ENCODE measurements at places on chromosomes 6 and 20.

GRCh38 chr20:36167902-36168503 is 13.5 kb downstream of the EPB41L1 start:
- no peak for DNase-seq

GRCh38 chr20:34461779-34462087 is 54.5 kb upstream of the DYNLRB1 start:
- no peak for DNase-seq

DNA sequence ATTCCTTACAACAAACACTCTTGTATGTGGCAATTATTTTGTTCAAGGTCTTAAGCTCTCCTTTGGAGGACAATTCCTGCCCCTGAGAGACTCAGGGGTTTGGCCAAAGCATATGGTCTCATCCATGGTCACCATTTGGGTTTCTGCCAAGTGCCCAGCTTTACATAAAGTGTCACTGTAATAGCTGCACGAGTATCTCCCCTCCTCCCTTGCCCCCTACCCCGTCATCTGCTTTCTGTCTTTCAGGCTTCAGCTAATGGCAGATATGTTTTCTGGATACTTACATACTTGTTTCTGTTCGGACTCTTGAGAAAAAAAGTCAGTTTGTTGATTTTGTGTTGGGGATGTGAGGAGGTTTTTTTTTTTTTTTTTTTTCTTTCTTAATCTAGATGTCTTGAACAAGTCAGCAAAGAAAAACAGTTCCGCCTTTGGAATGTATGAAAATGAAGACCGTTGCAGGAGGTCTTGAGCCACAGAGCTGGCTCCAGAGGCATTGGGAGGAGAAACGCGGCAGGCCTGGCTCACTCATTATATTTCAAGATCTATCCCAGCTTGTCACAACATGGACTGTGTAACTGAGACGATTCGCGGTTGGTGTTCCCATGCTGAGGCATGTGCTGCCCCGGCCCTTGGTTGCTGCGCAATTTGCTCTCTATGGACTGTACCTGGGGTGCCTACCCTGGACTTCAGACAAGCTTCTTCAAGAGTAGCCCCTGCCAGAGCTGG is 32.6 kb upstream of the STX16 start:
- no peak for DNase-seq

- DNase-seq, result no peak
Measured at GRCh38 chr6:67630146-67630545, 1004.9 kb upstream of the ADGRB3 start.

- peak; percentile 29 for DNase-seq
Measured at GRCh38 chr20:2524709-2525506, 11.5 kb upstream of the TMC2 start.

- DNase-seq, result no peak
Measured at GRCh38 chr6:46993846-46994245, 48.3 kb downstream of the ADGRF1 start.

GRCh38 chr6:112010328-112010727 is 43.6 kb upstream of the CCN6 start:
- no peak for DNase-seq

GRCh38 chr20:60035-60918 is 27.2 kb upstream of the DEFB125 start:
- no peak for DNase-seq

DNA sequence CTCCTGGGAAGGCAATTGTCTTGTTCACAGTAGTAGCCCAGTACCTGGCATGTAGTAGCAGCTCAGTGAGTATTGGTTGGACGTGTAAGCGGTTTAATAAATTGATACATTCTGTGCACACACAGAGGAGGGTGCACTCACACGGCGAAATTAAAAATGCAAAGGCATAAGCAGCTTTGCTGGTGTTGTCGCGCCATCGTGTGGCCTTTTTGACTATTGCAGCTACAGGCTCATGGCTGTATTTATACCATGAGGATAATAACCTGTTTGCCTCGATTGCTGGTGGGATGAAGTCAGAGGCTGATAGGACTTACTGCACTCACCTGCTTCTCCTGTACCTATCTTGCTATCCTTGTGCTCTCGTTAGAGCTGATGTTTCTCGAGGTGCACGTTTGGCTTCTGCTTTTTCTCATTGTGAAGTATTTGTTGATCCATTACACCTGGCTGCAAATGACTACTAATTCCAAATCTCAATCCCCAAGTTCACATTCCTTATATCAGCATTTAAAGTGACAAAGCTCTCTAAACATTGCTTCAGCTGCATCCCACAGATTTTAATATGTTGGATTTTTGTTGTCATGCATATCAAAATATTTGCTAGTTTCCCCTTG is 61.5 kb downstream of the TBXT start:
- peak; percentile 26 for DNase-seq

GRCh38 chr6:108157981-108158525 is 7.8 kb upstream of the NR2E1 start:
- no peak for DNase-seq

- no peak for DNase-seq
Measured at GRCh38 chr20:32139947-32140346, 30.4 kb downstream of the TM9SF4 start.

- peak; percentile 50 for DNase-seq
Measured at GRCh38 chr6:106102034-106102433, 15.9 kb downstream of the PRDM1 start.

GRCh38 chr6:21071780-21072468 is 521.6 kb upstream of the SOX4 start:
- no peak for DNase-seq

DNA sequence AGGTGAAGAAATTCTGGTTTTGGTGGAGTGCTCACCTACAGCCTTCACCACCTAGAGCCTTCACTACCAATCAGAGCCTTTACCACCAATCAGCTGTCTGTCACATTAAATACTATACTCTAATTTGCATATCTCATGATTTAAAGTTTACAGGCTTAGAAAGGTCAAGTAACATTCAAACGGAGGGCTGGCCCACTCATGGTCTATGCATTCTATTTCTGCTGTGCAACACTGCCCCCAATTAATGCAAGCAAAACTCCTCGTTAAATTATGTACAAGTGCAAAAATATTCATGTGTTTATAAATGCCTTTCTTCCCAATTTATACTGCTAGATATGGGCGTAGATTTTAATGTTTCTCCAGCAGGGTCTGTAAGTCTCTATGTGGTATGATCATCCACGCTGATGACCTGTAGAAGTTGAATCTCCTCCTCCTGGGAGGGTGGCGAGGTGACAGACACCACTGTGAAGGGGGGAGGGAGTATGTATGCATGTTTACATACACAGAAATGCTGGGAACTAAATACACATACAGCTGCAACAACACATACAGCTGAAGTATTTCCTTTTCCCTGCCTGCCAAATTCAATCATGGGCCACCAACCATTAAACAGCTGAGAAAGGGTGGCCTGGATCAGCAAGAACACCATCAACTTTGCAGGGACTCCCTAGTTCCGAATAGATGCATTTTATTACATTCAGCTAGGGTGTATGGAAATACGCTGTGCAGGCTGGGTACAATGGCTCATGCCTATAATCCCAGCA is 13.1 kb downstream of the RRAGD start:
- DNase-seq, result no peak

- DNase-seq, result no peak
Measured at GRCh38 chr20:57503035-57503658, 21.8 kb downstream of the CTCFL start.

DNA sequence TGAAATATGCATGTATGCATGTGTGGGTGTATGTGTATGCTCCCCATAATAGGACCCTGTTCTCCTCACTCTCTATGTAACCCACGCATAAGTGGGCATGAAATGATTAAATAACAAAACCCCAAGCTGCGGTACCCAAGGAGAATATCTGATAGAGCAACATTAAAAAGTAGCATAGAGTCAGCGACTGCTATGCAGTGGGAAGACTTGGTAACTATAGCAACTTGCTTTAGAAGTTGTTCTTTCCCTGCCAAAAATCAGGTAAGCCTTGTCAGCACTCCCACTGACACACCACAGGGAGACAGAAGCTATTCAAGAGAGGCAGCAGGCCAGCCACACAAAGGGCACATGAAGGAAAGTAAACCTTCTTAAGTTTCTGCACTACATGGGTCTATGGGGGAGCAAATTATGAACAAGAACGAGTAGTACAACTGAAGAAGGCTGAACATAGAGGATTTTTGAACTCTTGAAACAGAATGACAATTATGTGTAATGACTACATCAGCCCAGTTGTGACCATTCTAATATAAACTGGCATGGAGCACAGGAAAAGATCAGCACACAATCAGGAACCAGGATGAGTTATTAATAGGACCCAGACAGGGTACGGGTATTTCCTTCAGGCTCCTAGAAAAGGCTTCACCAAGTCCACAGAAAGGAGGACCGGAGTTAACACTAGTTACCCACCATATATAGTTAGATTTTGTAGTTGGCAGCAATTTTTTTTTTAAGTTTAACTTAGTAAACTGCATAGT is 89.9 kb downstream of the GPR6 start:
- DNase-seq, result no peak

DNA sequence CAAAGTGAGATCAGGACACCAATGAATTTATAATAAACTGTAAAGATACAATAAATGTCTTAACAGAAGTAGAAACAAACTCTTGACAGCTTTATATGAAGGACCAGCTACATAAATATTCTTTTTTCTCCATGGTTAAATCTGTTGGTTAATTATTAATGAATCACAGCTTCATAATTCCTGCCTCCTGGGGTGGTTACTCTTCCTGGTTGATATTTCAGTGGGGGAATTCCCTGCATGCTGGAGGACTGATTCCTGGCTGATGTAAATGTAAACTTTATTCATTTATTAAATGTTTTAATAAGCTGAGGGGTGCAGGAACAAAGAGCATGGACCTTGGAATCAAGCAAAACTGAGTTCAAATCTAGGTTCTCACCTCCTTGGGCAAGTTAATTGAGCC is 16.2 kb upstream of the RCAN2 start:
- DNase-seq, result no peak

DNA sequence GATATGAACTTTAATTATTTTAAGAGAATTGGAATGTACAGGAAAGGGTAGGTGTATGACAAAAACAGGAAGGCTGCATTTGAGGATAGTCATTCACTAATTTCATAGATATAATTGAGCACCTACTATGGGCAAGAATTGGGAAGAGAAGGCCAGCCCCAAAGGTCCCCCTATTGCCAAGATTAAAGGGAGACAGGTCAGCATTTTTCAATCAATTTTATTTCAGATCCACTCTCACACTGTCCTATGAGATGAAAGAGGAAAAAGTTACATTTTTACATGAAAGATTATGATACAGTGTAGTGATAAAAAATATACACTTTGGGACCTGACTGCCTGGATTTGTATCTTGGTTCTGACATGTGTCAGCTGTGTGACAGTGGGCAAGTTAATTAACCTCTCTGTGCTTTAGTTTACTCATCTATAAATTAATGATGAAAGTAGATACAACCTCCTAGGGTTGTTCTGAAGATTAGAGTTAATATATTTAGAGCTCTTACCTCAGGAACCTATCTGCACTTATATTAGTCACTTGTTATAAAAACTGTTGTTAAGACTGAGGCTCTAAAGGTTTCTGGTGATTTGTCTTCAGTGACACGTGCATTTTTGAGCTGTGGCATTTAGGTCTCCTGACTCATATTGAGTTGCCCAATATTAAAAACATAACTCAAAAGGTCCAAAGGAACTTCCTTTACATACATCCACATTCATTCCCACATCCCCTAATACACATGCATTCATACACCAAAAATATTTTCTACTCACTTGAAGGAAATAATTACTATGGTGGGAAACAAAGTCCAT is 45.7 kb downstream of the SCGN start:
- DNase-seq, result no peak

DNA sequence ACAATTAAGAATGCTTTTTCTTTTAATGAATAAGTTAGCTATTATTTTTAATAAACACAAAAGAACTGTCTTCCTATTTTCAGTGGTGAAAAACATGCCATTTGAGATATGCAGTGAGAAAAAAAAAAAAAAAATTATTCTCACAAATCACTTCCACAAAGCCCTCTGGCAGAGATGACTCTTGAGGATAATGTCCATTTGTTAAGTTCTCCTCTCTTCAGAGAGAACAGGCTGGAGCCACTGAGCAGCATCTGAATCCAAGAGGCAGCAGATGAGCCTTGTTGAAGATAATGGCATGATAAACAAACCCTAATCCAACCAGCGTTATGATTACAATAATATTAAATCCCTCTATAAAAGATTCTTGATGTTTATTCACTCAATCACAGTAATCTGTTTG is 105.0 kb downstream of the PTPRK start:
- no peak for DNase-seq

DNA sequence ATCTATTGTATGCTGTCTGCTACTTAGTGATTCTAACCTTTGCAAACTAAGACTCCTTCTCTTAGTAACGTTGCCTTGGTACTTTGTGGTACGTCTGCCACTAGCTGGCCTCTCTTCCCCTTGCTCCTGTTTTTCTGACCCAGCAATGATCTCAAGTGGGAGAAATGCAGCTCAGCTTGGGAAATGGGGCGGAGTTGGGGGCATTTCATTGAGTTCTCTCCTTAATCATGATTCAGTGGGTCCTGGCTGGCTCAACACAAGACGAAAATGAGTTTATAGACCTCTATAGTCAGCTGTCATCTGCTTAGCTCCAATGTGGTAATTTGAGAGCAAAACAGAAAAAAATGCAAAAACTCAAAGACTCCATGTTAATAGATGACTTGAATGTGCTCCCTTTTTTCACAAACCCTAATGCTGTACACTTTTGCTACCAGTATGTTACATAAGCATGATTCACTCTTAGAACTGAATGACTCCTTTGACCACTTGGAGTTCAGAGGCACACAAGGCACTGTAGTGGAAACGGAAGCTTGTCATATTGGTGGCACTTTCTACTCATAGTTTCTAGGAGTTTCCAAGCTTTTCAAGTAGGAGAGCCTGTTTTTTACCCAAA is 55.3 kb upstream of the SOX4 start:
- DNase-seq, result no peak

DNA sequence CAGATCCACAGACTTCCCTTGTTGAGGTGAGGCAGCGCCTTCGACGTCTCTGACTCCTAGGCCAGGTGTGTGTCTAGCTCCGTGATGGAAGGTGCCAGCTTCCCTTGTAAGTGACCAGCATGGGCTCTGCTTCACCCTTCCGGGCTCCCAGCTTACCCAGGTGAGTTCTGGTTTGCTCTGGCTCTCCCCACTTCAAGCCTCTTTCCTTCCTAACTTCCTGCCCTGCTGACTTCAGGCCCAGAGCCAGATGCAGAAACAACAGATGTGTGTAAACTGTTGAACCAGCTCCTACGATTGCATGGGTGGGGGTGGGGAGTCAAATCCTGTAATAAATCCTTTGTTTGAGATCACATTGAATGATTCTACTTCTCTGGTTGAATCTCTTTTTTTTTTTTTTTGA is 51.6 kb upstream of the BMP6 start:
- no peak for DNase-seq

DNA sequence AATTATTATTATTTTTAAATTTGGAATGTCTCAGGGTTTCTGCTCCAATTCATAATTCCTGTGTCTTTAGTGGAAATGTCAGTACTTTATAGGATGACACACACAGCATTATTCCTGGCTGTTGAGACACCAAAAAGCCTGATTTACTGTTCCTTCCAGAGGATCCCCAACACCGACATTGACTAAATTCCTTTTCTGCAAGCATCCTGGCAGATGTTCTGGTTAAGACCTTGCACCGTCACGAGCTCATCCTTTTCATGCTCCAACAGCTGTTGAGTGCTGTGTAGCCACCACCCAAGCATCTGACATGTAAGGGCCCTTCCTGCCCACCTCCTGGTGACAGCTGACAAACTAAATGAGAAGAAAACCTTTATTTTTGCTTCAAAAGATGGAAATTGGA is 284.3 kb upstream of the SULF2 start:
- DNase-seq, result no peak

- DNase-seq, result no peak
Measured at GRCh38 chr6:45326698-45327417, 1.3 kb upstream of the RUNX2 start.

- DNase-seq, result no peak
Measured at GRCh38 chr20:24455081-24455480, 14.3 kb upstream of the SYNDIG1 start.

Measured in stimulated activated CD4-positive, alpha-beta T cell treated with anti-CD3 and anti-CD28 coated beads, Interleukin-1b, Interleukin-23, amount 100 ng/mL, for 24 hours (primary cell).